Osteocyte (in vitro differentiated cells): ENCODE measurements at places on chromosomes 12 and 14. TPM values are rescaled to one million over a fixed set of nuclear protein-coding genes. Genes with fewer than 3 reads are reported as not detected.

Gene MMP19
- total RNA-seq: 14.3 and 15.1 TPM in 2 replicates

Gene NOVA1
- total RNA-seq: 1.5 and 1.9 TPM in 2 replicates

Gene OR4K13
- total RNA-seq: not detected in 2 replicates

GRCh38 chr12:24550609-24551008 lies 398.3 kb downstream of the BCAT1 start:
- no peak for DNase-seq
